ENCODE measurements at places on chromosomes 13 and 19. TPM values are rescaled to one million over a fixed set of nuclear protein-coding genes. Genes with fewer than 3 reads are reported as not detected.

- no peak for DNase-seq
Observed at GRCh38 chr13:112159575-112160547, 92.9 kb downstream of the SOX1 start.

- DNase-seq, result peak; percentile 34
Observed at GRCh38 chr19:2770055-2771013, 12.7 kb downstream of the SGTA start.

GRCh38 chr13:26878438-26878837, 117.9 kb upstream of the GPR12 start:
- DNase-seq, result no peak

- DNase-seq, result no peak
Observed at GRCh38 chr19:10832939-10833296, 3.1 kb downstream of the TMED1 start.

JAK3 gene
- total RNA-seq, result 32.7 TPM
